Endothelial cell of umbilical vein (primary cell): ENCODE measurements at places on chromosomes 3 and 15. TPM values are rescaled to one million over a fixed set of nuclear protein-coding genes. Genes with fewer than 3 reads are reported as not detected.

- peak; percentile 77 for DNase-seq
Observed at GRCh38 chr3:171088964-171089754, 62.6 kb upstream of the SLC2A2 start.

DNA sequence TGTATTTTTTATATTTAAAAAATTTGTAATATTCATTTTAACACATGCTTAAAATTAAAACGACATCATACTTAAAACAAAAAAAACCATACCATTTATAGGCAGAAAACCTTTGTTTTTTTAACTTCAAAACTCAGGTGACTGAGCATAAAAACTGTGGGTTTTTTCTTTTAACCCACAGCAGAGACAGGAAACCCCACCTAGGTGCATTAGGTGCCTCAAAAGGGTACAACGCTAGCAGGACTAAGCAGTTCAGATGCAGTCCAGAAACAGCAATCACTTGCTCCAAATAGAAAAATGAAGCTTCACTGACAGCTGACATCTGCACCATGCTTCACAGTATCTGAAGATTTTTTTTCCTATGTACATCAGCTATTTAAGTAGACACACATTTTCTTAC, 52.3 kb downstream of the GLB1 start:
- DNase-seq, result no peak

GRCh38 chr15:80920271-80920699, 69.3 kb downstream of the MESD start:
- DNase-seq, result no peak

- no peak for DNase-seq
Observed at GRCh38 chr3:41448396-41448795, 249.1 kb downstream of the CTNNB1 start.

- DNase-seq, result peak; percentile 34
Observed at GRCh38 chr3:57646723-57647122, 46.2 kb downstream of the DENND6A start.

GRCh38 chr3:66907136-66907535, 91.0 kb upstream of the KBTBD8 start:
- no peak for DNase-seq

- no peak for DNase-seq
Observed at GRCh38 chr3:140103986-140104645, 169.1 kb downstream of the CLSTN2 start.

DNA sequence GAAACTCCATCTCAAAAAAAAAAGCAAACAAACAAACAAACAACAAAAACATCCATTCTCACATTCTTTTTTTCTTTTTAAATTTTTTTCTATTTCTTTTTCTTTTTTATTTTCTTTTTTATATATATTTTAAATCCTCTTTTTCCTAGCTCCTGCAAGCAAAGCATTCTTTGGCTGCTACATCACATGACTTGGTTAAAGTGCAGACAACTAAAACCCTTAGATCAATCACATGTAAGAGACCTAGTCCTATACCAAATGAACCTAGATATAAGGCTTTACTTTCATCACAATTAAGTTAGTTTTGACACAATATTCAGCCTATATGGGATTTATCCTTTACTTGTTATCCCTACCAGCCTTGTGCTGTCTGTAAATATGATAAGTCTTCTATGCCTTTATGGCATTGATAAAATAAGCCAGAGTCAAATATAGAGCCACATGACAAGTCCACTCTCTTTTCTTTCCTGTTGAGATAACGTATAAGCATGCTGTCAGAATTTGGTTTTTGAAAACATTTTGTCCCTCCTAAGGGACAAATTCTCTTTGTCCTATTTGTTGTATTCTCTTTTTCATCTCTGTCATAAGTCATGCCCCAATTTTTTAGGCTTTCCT, 11.3 kb downstream of the UBR1 start:
- no peak for DNase-seq

DNA sequence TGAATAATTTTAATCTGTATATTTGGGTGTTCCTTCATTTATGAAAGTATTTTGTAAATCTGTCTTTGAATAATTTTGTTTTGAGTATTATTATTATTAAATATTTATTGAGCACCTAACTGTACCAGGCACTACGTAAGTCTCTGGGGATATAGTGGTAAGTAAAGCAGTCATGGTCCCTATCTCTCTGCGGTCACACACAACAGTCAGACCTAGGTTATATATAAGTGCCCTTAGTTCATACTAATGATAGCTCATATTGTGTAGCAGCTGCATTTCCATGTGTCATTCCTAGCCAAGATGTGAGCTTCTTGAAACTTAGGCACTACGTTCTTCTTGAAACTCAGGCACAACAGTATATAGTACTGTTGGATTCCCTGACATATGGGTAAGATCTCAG, 12.4 kb downstream of the NKTR start:
- peak; percentile 22 for DNase-seq

DNA sequence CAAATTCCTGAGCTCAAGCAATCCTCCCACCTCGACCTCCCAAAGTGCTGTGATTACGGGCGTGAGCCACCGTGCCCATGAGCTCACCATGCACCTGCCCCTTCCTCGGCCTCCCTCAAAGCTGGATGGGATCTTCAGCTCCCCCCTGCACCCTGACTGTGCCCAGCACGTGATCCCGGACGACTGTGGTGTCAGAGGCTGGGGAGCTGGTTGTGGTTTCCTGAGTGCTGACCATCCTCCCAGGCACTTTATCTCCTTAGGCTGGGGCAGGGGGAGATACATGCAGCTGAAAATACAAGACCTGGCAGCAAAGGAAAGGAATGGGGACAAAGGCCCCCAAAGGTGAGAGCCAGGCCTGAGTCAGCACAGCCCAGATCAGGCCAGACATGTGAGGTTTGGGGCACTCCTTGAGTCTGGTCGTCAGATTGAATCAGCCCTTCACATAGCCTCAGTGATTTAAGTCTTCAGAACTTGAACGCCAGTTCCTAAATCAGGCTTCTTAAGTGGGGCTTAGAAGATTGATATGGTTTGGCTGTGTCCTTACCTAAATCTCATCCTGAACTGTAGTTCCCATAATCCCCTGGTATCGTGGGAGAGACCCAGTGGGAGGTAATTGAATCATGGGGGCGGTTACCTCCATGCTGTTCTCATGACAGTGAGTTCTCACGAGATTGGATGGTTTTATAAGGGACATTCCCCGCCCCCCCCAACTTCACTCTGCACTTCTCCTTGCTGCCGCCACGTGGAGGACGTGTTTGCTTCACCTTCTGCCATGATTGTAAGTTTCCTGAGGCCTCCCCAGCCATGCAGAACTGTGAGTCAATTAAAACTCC, 35.8 kb downstream of the PRKCD start:
- peak; percentile 23 for DNase-seq

- no peak for DNase-seq
Observed at GRCh38 chr15:62875626-62876021, 166.9 kb upstream of the TPM1 start.

DNA sequence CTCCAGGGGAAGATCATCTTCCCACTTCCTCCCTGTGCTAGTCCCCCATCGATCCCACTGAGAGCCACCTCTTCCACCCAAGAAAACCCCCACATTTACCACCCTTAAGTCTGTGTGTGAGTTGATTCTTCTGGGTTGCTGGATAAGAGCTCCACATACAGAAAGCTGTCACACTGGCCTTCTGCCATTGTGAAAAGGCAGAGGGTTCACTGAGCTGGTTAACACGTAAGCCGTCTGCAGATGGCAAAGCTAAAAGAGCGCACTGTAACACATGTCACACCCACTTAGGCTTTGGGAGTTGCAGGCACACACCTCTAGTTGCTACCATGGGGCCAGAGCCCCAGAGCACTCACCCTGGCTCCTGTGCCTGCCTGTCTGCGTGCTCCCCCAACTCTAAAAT, 309.8 kb upstream of the LRRC3B start:
- DNase-seq, result no peak

DNA sequence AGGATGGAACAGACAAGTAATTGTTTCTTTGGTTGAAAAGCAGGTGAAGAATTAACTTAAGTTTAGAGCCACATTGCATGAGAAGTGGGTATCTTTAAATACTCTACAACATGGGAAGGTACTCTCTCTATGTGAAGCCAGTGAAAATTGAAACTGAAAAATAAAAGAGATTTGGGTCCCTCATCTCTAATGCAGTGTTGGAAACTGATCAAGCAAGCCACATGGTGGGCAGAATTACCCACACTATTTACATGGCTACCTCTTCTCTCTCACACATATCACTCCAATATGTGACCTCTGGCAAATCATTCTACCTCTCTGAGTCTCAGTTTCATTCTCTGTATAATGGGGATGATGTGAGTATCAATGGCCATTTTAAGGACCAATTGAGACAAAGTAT, 339.0 kb downstream of the IL5RA start:
- no peak for DNase-seq

DNA sequence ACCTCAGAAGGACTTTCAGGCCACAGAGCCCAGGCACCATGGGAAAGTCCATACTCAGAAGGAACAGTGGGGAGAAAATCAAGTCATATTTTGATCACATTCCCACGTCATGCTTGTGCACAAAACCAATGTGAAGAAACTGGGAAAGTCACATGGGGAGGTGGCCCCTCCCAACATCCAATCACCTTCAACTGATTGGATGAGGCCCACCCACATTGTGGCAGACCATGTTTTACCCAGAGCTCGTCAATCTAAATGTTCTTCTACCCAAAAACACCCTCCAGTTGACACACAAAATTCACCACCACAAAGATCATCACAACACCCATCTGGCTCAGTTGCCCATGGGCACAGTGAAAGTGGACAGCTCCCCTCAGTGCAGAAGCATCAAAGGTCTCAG, 248.2 kb upstream of the IGF1R start:
- no peak for DNase-seq

DNA sequence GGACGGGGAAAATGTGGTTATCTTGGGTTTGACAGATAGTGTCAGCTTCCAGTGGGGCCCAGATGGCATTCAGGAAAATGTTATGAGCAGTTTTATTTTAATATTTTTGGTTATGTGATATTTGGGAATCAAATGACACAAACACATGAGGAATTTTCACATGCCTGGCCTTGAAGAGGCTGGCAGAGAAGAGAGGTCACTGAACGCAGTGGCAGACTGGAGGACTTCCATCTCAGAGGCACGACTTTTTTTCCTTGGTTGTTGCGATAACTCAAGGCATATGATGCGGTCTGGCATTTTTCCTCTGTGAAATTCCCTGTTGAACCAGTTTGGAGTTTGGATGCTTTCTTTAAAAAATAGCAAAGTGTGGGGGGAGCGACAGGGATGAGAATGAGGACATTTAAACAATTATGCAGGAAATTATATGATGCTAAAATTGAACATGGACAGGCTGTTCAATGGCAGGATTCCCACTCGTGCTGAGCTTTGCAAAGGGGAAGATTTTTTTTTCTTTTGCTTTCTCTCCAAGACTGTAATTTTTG, 36.9 kb upstream of the ARPP21 start:
- no peak for DNase-seq

- no peak for DNase-seq
Observed at GRCh38 chr15:67781907-67782690, 43.2 kb upstream of the SKOR1 start.

DNA sequence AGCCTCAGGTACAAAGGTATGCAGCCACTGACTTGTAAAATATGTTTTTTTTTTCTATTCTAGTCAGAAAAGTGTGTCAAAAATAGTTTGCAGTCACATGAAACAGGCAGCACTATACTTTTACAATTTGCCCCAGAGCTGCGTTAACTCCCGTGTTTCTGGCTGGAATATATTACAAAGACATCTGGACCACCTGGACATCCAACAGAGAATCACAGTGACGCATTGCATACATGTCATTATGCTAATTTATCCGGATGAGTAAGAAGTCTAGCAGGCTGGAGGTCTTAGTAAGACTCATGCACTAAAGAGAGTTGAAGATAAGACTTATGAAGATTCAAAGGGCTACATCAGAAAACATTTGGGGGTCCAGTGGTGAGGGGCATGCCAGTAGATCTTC, 39.2 kb upstream of the STRIT1 start:
- no peak for DNase-seq

DNA sequence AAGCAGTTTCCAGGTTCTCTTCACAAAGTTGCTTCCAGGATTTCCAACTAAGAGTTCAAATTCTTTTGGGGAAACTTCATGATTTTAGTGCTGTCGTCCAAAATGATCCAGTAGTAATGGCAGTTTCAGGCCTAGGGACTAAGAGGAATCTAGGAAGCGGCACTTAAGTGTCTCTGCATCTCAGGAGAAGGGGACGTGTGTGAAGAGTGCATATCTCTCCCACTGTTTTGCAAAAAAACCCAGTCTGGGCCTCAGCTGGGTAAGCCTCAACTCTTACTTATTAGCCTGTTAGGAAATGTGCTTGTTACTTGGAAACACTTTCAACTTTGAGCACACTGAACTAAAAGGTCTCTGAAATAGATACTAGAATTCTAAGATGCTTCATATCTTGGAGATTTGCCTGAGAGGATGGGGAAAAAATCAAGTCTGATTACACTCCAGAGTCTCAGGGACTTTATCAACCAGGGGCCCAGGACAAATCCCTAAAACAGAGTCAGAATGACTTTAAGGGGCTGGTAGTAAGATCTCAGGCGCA, 81.8 kb downstream of the WDR76 start:
- DNase-seq, result no peak

- DNase-seq, result no peak
Observed at GRCh38 chr3:196777836-196778235, 38.2 kb downstream of the PAK2 start.

DNA sequence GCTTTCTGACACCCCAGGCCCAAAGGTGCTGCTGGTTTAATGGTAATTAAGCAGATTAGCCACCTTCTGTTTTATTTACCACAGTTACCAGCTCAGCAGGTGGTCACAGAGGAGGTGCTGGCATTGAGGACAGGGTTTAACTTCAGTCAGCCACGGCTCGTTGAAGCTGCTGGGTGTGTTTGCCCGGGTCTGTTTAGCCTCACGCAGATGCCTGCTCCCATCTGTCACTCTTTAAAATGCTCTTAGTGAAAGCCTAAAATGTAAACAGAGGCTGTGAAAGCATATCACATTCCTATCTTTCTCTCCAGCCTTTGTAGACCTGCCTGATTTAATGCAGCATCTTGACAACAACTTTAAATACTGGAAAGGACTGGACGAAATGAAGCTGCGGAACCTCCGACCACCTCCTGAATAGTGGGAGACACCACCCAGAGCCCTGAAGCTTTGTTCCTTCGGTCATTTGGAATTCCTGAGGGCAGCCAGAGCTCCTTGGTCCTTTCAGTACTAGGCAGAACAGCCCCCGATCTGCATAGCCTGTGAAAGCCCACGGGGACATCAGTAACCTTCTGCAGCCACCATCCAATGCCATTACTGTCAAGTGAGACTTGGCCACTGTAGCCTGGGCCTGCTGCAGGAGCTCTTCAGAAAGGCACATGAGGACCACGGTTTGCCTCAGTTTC, 156.0 kb downstream of the PDE8A start:
- DNase-seq, result no peak

Gene SEMA4B
- 7.1 and 7.8 TPM in 2 replicates for total RNA-seq

Gene P3H2
- 4.8 and 6.6 TPM in 2 replicates for total RNA-seq

Gene PLSCR5
- total RNA-seq, result not detected in 2 replicates

Gene PKM
- 932 and 968 TPM in 2 replicates for total RNA-seq

Gene FEZF2
- total RNA-seq, result not detected in 2 replicates
